ENCODE measurements at places on chromosomes 7 and 10.
A peak's percentile ranks its signal among the peaks of the same experiment; 100 is the strongest.

GRCh38 chr7:139909379-139910050 lies 80.5 kb downstream of the TBXAS1 start:
- H3K4me3 ChIP-seq, result no peak overlapping the region
- H3K27ac ChIP-seq, result no peak overlapping the region
- H3K4me1 ChIP-seq, result no peaks in the 10 kb centered on the region
- H3K36me3 ChIP-seq, result peaks cover 4% of the 10 kb centered on the region
- H3K27me3 ChIP-seq, result peaks cover 21% of the 10 kb centered on the region

DNA sequence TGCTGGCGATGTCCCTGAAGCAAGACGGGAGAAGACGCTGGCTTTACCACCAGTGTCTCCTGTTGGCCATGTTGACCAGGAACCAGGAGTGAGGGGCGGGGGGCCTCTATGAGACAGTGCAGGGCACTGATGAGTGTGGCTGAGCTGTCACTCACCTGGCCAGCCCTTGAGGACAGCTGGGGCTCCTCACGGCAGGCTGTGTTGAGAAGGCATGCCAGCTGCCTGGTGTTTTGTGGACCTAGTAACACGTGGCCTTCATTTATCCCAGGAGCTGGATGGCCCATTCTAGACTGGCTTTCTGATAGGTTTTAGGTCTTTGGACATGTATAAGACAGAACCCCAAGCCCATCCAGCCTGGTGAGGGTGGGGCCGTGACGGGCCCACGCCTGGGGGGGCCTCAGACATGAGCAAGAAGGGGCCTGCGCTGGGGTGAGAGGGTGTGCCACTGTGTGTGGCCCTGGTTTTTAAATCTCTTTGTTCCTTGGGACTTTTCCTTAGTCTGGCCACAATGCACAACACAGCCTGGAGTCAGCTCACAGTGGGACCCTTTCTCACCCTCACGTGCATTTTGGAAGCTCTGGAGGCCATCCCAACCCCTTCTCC lies 10.5 kb downstream of the RHBDD2 start:
- H3K27ac ChIP-seq, result no peak overlapping the region
- no peak overlapping the region for H3K4me3 ChIP-seq
- H3K36me3 ChIP-seq, result peaks cover 33% of the 10 kb centered on the region
- no peaks in the 10 kb centered on the region for H3K27me3 ChIP-seq
- no peak for DNase-seq
- H3K4me1 ChIP-seq, result peaks cover 4% of the 10 kb centered on the region

DNA sequence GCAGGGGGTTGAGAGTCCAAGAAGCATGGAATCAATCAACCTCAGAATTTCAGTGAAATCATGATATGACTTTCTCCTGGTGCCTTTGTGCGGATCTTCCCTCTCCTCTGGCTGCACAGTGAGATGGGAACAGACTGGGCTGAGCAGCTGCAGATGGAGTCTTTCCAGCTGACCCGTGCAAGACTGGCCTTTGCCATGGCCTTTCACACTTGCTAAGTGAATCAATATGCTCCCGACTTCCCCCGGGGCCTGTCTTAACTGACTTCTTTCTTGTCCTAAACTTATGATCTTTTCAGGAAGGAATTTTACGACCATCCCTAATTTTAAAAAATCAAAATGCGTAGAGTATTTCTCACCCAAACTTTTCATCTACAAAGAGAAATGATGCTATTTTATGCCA lies 469.9 kb downstream of the GALNT17 start:
- no peak overlapping the region for H3K27ac ChIP-seq
- H3K27me3 ChIP-seq, result no peaks in the 10 kb centered on the region
- peaks cover 3% of the 10 kb centered on the region for H3K36me3 ChIP-seq
- H3K4me3 ChIP-seq, result no peak overlapping the region
- H3K4me1 ChIP-seq, result no peaks in the 10 kb centered on the region

- H3K27me3 ChIP-seq, result peaks cover 14% of the 10 kb centered on the region
- no peak overlapping the region for H3K4me3 ChIP-seq
- H3K27ac ChIP-seq, result no peak overlapping the region
- no peaks in the 10 kb centered on the region for H3K36me3 ChIP-seq
- no peak for DNase-seq
Measured at GRCh38 chr7:134420424-134421125, 38.3 kb downstream of the AKR1B1 start.

GRCh38 chr10:71391701-71392100 lies 5.0 kb upstream of the CDH23 start:
- no peaks in the 10 kb centered on the region for H3K36me3 ChIP-seq
- no peak overlapping the region for H3K4me3 ChIP-seq
- peaks cover 80% of the 10 kb centered on the region for H3K27me3 ChIP-seq
- H3K27ac ChIP-seq, result no peak overlapping the region

DNA sequence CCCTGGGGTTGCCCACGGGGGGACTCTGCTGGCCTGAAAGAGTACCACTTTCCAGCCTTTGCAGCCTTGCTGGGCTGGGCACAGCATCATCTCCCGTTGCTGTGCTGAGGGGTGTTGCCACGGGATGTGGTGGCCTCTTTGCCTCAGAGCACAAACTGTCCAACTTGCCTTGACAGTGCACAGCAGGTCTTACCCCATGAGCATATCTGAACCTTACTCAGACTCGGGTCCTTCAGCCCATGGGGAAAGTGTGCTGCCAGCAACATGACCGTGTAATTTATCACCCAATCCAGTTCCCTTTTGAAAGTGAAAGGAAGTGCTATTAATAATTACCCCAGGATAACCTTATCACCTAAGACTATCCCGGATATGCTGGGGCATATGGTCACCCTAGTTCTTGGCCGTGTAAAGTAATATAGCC lies 46.8 kb downstream of the TBXAS1 start:
- H3K27me3 ChIP-seq, result no peaks in the 10 kb centered on the region
- H3K4me1 ChIP-seq, result no peaks in the 10 kb centered on the region
- no peaks in the 10 kb centered on the region for H3K36me3 ChIP-seq
- H3K4me3 ChIP-seq, result no peak overlapping the region
- H3K27ac ChIP-seq, result no peak overlapping the region

- no peak overlapping the region for H3K4me3 ChIP-seq
- H3K36me3 ChIP-seq, result no peaks in the 10 kb centered on the region
- H3K4me1 ChIP-seq, result peaks cover 3% of the 10 kb centered on the region
- peaks cover 72% of the 10 kb centered on the region for H3K27me3 ChIP-seq
- DNase-seq, result no peak
Measured at GRCh38 chr10:86350897-86351296, 15.7 kb downstream of the GRID1 start.

DNA sequence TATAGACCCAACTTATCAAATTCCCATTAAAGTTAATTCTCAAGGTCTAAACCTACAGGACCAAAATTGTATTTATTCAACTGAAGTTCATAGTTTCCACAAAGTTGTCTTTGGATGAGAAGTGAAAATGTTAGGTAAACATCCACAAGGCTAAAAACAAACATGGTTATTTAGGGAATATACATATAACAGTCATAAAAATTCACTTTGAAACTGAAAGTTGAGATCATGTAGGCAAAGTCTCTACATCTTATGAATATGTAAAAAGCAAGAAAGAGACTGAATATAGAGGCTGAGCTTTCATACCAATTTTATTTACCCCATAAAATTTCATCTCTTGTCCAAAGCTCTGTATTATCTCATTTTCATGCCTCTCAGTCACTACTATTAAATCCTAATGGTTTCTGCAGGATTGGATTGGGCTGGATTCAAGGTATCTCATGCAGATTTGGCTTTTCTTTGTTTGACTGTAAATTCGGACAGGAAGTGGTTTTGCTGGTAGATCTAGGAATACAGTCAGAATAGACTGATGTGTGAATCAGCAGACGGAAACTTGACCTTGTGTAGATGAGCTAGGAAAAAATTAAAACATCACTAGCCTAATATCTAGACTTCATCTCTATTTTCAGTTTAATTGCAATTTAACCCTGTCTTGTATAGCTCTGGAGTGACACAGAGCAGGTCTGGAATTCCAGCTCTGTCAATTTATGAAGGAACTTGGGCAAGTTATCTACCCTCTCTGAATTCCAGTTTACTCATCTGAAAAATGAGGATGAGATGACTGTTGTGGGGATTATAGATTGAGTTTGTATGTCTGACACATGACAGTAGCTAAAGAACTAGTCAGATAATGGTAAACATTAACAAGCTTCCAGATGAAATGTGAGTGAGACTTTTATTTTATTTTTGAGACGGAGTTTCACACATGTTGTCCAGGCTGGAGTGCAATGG lies 27.3 kb upstream of the SKAP2 start:
- DNase-seq, result no peak
- no peaks in the 10 kb centered on the region for H3K36me3 ChIP-seq
- peaks cover 22% of the 10 kb centered on the region for H3K27me3 ChIP-seq
- H3K4me3 ChIP-seq, result no peak overlapping the region
- H3K27ac ChIP-seq, result no peak overlapping the region
- H3K4me1 ChIP-seq, result no peaks in the 10 kb centered on the region

- DNase-seq, result no peak
- peaks cover 3% of the 10 kb centered on the region for H3K27me3 ChIP-seq
- H3K27ac ChIP-seq, result no peak overlapping the region
- no peak overlapping the region for H3K4me3 ChIP-seq
- no peaks in the 10 kb centered on the region for H3K4me1 ChIP-seq
Measured at GRCh38 chr10:62866451-62866850, 50.3 kb upstream of the EGR2 start.

GRCh38 chr7:131935180-131935579 lies 378.8 kb upstream of the PODXL start:
- no peak overlapping the region for H3K4me3 ChIP-seq
- no peak overlapping the region for H3K27ac ChIP-seq
- H3K4me1 ChIP-seq, result no peaks in the 10 kb centered on the region
- no peak for DNase-seq
- no peaks in the 10 kb centered on the region for H3K36me3 ChIP-seq

GRCh38 chr10:102645388-102645740 lies 1.1 kb downstream of the TRIM8 start:
- H3K4me1 ChIP-seq, result peaks cover 55% of the 10 kb centered on the region
- H3K36me3 ChIP-seq, result peaks cover 46% of the 10 kb centered on the region
- peak overlapping the region; percentile 96 for H3K4me3 ChIP-seq
- peak; percentile 17 for DNase-seq
- peak overlapping the region; percentile 96 for H3K27ac ChIP-seq

- H3K27ac ChIP-seq, result no peak overlapping the region
- H3K4me1 ChIP-seq, result no peaks in the 10 kb centered on the region
- H3K4me3 ChIP-seq, result no peak overlapping the region
- peaks cover 5% of the 10 kb centered on the region for H3K36me3 ChIP-seq
- no peak for DNase-seq
- no peaks in the 10 kb centered on the region for H3K27me3 ChIP-seq
Measured at GRCh38 chr10:95395947-95396449, 105.2 kb upstream of the PDLIM1 start.

DNA sequence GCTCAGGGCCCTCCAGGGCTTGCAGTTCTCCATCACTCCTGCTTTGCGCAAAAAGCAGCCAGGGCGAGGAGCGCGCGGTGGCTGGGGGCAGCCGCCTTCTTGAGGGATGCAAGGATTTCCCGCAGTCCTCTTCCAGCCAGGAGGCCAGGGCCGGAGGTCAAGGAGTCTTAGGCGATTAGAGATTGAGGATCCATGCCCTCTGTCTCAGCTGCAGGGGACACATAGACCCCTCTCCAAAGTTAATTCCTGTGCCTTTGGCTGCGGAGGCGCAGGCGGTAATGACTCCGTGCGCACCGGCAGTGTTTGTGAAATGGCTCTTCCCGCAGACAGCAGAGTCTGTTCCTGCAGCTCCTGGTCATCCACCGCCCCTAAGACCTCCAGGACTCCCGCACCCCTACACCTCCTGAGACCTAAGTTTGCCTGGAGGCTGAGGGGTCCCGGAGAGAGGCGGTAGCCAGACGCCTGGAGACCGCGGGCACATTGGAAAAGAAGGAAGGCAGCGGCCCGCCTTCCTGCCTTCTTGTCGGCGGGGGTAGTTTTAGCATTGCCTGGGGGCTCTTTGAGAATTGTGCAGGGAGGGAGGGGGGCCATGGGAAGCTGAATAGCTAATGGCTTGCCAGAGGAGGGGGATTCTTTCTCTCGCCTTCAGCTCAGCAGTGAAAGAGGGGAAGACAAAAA lies 3.3 kb upstream of the NEUROG3 start:
- H3K4me3 ChIP-seq, result no peak overlapping the region
- DNase-seq, result no peak
- no peak overlapping the region for H3K27ac ChIP-seq
- H3K4me1 ChIP-seq, result peaks cover 22% of the 10 kb centered on the region
- H3K27me3 ChIP-seq, result peaks cover 98% of the 10 kb centered on the region
- H3K36me3 ChIP-seq, result peaks cover 5% of the 10 kb centered on the region

GRCh38 chr7:92945840-92946239 lies 109.5 kb upstream of the CDK6 start:
- no peak for DNase-seq
- no peaks in the 10 kb centered on the region for H3K4me1 ChIP-seq
- no peak overlapping the region for H3K27ac ChIP-seq
- H3K36me3 ChIP-seq, result no peaks in the 10 kb centered on the region

DNA sequence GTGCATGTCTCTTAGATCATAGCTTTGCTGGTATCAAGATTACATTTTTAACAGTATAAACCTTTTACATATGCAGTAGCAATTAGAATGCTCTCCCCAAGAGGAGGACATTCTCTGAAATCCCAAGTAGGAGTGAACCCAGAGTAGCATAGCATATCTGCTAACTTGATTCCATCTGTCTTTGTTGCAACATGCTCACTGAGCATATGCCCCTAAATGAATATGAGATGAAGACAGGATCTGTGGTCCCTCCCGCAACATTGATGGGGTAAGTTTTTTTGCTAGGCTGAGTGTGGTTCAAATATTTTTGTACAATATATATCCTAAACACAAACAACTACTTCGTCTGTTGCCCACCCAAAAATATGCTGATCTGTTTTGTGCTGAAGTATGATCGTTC lies 534.2 kb upstream of the C7orf33 start:
- no peaks in the 10 kb centered on the region for H3K36me3 ChIP-seq
- H3K4me3 ChIP-seq, result no peak overlapping the region
- DNase-seq, result no peak
- no peaks in the 10 kb centered on the region for H3K27me3 ChIP-seq
- no peaks in the 10 kb centered on the region for H3K4me1 ChIP-seq

DNA sequence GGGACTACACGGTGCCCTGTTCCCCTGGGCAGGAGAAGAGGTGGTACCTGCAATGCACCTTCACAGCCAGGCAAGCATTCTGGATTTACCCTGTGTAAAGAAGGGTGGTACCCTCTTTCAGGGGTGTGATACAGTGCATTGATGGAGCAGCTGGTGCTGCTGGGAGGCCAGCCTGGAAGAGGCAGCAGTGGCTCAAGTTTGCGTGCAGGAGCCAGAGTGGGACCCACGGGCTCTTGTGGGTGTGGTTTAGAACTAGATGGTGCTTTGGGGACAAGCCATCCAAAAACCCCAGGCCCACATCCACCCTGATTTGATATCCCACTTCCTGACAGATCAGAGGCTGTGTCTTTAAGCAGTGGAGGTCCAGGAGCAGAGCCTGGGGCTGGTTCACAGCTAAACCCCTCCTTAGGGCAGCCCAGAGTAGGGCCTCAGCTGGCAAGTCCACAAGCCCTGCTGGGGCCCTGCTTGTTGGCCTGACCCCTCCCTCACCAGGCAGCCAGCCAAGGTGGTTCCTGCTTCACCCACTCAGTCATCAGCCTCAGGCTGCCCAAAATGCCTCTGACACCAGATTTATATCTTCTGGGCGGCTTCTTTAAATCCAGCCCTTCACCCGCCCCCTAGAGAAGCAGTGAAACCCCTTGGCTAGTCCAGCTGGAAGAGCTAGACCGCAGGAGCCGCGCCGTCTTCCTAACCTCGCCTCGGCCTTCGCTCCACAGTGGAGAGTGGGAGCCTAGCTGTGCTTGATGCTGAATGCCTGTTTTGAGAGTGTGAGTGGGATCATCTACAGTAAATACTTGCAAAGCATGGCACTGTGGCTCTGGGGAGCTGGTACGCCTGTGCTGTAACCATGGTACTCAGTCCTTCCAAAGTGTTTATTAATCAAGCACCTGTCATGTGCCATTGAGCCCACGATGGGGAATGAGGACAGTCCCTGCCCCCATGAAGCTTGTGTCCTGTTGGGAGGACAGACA lies 1.4 kb upstream of the ASIC3 start:
- peaks cover 4% of the 10 kb centered on the region for H3K4me1 ChIP-seq
- no peak overlapping the region for H3K4me3 ChIP-seq
- H3K27ac ChIP-seq, result no peak overlapping the region
- no peaks in the 10 kb centered on the region for H3K27me3 ChIP-seq

Data from effector memory CD8-positive, alpha-beta T cell (primary cell).